Breast epithelium (tissue), 4 donors: ENCODE measurements at places on chromosomes 11 and 22. TPM values are rescaled to one million over a fixed set of nuclear protein-coding genes. Genes with fewer than 3 reads are reported as not detected.

GRCh38 chr11:77092382-77092781 is 10.3 kb upstream of the OMP start:
- DNase-seq: no peak

DNA sequence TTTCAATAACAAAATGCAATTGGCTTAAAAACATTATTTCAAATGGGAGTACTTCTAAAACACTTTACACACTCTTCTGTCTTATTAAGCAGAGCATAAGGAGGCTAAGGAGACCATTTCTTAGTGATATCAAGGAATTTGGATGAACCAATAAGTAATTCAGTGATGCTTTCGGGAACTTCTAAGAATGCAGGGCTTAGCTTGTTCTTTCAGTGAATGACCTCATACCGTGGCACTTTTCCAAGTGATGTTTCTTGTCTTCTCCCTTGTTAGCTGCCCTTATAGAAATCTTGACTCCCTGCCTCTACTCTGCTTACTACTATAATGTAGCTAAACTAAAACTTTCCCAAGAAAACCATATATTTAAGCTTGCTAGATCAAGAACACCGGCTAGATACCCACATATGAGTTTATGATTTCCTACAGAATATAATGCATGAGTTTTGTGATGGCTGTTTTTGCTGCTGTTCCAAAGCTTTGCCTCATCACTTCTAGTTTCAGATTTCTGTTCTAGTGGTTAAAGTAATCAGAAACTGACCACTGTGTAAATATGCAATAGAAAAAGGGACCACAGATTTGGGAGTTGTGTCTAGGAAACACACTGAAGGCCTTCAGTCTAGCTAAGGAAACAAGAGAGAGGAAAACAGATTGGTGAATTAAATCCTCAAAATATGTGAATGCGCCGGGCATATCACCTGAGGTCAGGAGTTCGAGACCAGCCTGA is 37.5 kb upstream of the STK33 start:
- DNase-seq: no peak

DNA sequence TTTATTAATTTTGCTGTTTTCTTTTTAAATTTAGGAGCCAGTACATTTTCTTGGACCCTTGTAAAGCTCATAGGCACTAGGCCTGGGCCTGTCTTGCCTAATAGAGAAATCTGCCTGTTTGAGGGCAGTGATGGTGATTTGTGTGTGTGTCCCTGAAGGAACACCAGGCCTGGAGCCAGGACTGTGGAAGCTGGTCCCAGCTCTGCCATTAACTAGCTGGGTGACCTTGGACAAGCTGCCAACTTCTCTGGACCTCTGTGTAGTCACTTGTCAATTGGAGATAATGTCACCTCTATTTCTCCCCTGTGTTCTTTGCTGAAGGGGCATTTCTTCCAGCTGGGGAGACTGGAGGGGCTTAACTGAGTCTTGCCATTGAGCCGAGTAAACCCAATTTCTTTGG is 16.0 kb upstream of the FTH1 start:
- peak; percentile 0 for DNase-seq

DNA sequence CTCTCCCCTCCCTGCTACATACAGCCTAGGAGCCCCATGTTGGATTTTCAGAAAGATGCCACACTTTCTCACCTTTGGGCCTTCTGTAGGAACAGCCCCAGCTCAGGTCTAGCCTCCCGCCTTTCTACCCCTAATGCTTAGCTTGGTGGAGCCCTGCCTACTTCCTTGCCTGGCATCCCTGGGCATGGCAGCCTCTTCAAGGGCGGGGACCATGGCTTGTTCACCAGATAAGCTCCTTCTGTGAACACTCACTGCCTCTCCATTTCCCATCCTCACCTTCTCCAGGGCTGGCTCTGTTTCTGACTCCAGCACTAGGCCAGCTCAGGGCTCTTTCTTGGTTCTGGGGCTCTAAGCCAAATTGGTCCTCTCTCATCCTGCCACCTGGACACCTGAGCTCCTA is 1.4 kb downstream of the SEPTIN3 start:
- DNase-seq: no peak

DNA sequence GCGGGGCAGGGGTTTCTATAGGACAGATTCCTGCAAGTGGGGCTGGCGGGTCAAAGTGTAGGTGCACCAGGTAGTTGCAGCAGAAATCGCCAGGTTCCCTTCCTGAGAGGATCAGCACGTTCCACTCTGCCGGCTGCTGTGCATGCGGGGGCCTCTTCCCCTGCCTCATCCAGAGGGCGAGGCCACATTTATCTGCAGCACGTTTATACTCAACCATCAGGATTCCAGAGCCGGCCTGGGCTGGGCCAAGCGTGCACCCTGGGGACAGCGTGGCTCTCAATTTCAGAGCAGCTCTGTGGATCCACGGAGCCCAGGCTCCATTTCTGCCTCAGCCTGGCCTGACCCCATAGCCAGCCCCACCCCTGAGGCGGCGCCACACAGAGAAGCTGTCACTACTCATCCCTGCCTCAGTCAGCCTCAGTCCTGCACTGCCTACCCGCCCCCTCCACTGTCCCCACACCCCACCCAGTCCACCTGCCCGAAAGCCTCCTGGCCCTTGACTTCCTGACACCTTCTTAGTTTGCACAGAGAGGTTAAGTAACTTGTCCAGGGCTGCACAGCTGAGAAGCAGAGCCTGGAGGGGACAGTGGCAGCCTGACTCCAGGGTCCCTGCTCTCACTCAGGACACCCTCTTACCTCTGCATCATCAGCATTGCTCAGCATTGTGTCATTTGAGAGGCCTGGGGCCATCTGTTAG is 45.9 kb upstream of the RTL6 start:
- DNase-seq: no peak

DNA sequence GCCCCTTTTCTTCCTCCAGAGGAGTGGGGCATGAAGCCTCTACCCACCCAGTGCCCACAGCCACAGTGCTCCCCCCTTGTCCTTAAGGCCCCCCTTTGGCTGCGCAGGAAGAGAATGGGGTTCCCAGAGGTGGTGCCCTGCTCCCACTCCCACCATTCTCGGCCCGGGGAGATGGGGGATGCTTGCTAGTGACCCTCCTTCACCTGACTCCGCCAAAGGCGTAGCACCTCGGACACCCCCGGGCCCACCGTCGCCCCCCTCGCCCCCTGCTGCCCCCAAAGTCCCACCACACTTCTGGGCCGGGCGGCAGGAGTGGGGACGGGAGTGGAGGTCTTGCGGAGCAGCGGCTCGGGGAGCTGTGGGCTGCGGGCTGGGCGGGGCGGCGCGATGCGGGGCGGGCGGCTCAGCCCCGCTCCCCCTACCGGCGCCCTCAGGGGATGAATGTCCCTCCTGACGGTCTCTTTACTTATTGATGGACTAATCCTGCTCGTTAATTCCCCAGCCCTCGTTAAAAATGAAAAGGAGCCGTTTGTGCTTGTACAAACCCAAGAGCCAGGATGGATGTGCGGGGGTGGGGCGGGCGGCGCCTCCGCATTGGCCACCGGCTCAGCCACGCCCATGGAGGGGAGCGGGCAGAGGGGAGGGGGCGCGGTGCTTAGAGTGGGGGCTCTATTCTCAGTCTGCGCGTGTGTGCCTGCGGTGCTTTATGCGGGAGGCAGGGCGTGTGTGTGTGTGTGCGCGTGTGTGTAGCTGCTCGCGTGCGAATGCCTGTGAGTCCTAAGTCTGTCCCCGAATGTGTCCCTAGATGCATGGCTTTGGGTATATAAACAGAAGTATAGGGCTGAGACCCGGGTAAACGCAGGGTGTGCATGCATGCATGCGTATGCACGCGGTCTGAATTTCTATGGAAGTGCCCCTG is 25.6 kb downstream of the SYT7 start:
- DNase-seq: no peak

DNA sequence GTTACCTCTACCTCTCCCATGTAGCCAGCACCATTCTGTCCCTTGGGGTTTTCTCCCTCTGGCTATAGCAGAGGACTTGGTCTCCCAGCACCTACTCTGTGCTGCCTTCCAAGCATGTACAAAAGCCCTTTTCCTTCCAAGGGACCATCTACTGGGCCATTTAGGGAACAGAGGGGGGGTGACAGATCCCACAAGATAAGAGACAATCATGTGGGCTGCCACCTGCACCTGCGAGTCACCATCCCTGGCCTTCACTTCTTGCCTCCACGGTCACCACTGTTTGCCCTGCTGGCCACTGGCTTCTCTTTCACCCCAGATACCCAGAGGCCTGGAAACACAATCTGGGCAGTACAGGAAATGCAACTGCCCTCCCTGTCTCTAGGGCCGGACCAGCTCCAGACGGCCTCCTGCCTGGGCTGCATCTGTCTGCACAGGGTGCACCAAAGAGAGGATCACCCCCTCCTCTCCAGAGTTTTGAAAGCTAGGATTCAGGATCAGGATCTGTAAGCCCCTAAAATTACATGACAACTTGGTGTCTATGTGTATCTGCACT is 160.8 kb upstream of the NECTIN1 start:
- no peak for DNase-seq

GRCh38 chr11:44575288-44575672 is 9.8 kb downstream of the CD82 start:
- no peak for DNase-seq

- DNase-seq: no peak
Observed at GRCh38 chr11:9222654-9223053, 42.5 kb downstream of the DENND5A start.

DNA sequence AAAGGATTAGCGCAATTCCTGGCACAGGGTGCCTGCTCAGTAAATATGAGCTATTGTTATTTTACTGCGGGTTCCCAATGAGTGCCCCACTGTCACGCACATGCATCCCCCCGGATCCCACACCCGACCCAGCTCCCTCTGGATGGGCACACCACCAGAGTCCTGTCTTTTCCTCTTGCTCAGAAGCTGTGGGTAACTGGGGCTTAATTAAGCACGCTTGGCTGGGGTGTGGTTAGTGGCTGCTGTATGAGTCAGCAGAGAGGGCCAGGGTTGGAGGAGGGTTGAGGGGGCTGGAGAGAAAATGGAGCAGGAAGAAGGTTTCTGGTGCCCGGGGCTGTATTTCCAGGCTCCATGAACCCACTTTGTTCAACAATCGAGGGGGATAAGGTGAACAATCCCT is 30.3 kb upstream of the NECTIN1 start:
- DNase-seq: no peak

DNA sequence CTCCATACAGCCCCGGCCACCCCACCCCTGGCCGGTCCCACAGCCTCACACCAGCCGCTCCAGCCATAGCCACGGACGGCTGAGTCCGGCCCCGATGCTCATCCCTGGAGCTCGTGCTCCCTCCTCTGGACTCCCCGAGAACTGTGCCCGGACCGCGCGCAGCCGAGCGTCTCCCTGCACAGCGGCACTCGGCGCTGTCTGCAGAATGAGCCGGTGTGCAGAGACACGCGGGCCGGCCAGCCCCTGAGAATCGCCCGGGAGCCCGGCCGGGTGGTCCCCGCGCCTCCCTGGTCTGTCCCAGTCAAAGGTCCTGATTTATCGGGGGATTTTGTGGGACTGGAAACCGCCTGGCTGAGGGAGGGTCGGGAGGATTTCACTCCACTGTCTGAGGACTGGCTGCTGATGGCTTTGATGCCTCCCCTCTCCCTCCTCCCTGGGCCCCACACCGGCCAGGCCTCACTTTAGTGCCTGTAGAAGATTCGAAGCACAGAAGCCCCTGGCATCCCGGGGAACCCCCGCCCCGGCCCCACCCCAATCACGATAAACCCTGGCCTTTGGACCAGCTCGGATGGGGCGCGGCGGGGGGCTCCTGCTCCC is 102.7 kb downstream of the BRD1 start:
- no peak for DNase-seq

DNA sequence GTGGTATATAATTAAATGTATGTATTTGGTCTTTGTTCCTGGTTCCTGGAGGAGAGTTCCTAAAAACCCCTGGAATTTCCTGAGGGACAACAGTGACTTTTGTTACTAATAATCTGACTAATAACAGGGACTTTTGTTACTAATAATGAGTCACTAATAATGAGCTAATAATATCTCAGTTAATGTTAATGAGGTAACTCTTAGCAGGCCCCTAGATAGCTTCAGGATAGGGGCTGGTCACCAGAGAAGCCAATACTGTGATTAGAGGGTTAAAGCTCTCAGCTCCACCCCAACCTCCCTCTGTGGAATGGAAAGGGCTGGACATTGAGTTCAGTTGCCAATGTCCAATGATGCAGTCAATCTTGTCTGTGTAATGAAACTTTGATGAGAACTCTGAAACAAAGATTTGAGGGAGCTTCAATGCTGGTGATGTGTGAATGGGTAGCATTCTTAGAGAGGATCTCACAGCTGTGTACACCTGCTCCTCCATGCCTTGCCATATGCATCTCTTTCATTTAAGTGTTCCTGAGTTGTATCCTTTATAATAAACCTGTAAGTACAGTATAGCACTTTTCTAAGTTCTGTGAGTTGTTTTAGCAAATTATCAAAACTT is 1431.4 kb upstream of the TENM4 start:
- DNase-seq: no peak

DNA sequence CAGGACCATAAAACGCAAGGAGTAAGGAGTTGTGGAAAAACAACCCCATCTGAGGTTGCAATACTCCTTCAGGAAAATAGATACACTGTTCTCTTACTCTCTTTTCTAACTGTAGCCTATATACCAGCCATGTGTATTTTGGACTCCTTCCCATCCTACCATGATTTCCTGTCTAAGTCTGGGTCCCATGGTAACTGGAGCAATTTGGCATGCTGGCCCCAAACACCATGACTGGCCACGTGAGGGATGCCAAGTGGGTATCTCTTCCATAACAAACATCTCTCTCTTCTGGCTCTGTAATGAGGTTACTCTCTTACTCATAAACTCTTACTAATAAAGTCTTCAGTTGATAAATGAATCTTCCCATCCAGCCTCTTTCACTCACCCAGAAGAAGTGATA is 26.5 kb downstream of the ABTB2 start:
- DNase-seq: no peak

DNA sequence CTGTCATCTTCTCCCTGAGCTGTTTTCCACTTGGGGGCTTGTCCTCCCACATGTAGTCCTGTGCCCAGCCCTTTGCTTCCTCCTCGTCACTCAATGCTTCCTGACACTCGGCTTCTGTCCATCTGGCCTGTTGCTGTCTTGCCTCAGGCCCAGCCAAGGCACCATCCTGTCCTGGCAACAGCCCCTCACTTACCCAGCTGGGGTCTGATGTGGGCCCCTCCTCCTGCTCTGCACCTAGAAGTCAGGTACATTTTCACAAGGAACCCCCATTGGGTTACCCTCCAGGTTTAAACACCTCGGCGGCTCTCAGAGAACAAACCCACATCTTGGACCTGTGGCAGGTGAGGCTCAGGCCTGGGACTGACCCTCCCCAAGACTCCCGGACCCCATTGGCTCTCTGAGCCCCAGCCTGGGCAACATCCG is 784.8 kb downstream of the TBC1D22A start:
- DNase-seq: no peak

DNA sequence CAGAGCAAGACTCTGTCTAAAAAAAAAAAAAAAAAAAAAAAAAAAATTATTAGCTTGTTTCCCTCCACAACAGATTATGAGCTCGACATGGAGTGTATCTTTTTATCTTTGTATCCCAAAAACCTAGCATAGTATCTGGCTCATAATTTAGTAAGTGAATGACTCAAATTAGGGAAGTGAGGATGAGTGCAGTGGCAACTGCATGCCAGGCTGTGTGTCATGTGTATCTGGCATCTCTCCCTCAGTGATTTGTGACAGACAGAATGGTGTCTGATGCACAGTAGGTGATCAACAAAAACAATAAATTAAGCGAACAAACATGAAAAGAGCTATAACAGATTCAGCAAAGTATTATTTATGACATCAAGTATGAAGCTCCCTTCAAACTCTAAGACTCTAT is 7.2 kb downstream of the STK33 start:
- DNase-seq: no peak

Gene WNT11
- 70.6 TPM for total RNA-seq

Gene EHF
- 0.16 TPM for total RNA-seq

Gene SGSM1
- 0.16 TPM for total RNA-seq

Gene P2RY6
- total RNA-seq: 3.4 TPM

Gene BARX2
- 19.5 TPM for total RNA-seq

Gene C11orf87
- total RNA-seq: not detected
